ENCODE measurements at places on chromosomes 11 and 22.

DNA sequence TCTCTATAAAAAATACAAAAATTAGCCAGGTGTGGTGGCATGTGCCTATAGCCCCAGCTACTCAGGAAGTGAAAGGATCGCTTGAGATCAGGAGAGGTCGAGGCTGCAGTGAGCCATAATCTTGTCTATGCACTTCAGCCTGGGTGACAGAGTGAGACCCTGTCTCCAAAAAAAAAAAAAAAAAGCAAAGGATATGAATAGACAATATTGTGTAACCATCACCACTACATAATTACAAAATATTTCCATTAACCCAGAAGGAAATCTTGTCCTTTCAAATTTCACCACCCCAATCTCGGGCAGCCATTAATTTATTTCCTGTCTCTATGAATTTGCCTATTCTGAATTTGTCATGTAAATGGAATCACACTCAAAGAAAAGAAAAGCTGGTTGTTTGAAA lies 21.2 kb downstream of the RSF1 start:
- no peak for DNase-seq

DNA sequence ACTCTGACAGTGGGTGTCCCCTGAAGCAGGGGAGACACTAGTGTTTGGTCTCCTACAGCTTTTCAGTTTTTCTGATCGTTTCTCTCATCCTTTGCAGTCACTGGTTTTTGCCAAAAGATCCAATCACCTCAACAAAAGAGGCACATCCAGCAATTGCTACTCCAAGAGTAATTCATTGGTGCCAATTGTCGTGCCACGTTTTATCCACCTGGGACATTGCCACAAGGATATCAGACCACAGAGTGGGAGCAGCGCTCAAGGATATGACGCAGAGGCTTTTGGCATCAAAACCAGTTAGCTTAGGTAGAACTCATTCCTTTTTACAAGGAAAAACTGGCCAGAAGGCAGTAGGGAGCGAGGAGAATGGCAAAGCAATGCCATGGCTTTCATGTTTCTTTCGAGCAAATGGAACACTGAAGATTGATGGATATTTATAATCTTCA lies 40.9 kb upstream of the BLID start:
- DNase-seq = no peak

DNA sequence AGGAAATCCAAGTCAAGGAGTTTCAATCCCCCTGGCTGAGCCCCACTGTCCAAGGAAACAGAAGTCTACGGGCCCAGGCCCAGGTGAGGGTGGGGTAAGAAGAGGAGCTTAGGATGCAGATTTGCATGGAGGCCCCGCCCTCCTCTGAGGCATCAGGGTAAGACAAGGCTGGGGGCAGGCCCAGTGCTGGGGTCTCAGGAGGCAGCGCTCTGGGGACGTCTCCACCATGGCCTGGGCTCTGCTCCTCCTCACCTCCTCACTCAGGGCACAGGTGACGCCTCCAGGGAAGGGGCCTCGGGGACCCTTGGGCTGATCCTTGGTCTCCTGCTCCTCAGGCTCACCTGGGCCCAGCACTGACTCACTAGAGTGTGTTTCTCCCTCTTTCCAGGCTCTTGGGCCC lies 31.3 kb upstream of the IGLL5 start:
- DNase-seq = no peak

GRCh38 chr11:127424661-127425060 lies 424.1 kb upstream of the KIRREL3 start:
- DNase-seq = no peak
